Karpas-422 (cell line): ENCODE measurements at places on chromosomes 6 and 20. TPM values are rescaled to one million over a fixed set of nuclear protein-coding genes. Genes with fewer than 3 reads are reported as not detected.
A peak's percentile ranks its signal among the peaks of the same experiment; 100 is the strongest.

GRCh38 chr20:57908704-57909630 lies 199.2 kb upstream of the PMEPA1 start:
- H3K27ac ChIP-seq: no peak overlapping the region

SLC35F1 gene
- not detected in 2 replicates for total RNA-seq

DNA sequence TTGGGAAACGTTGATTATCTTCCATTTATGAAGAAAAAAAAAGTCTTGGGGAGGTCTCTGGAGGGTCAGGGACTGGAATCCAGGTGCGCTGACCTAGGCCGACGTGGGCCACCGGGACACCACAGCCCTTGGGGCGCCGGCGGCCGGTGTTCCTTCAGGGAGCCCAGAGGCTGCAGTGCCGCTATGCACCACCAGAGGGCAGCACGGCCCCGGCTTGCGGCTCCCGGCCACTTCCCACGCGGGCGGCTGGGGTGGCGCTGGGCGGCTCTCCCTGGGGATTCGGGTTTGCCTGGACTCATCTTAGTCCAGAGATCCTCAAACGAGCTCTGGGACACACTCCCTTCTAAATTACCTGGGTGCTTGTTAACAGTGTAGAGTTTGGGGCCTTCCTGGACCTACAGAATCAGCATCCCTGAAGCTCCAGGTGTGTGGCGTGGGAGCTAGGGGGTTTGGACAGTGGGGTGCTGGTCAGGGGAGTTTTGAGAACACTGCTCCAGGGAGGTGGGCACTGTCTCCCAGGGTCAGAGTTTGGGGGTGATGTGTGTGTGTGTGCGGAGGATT lies 23.0 kb upstream of the GTSF1L start:
- no peaks in the 10 kb centered on the region for H3K36me3 ChIP-seq
- H3K27me3 ChIP-seq: no peaks in the 10 kb centered on the region
- no peak overlapping the region for H3K27ac ChIP-seq

SCUBE3 gene
- total RNA-seq: not detected in 2 replicates

DNA sequence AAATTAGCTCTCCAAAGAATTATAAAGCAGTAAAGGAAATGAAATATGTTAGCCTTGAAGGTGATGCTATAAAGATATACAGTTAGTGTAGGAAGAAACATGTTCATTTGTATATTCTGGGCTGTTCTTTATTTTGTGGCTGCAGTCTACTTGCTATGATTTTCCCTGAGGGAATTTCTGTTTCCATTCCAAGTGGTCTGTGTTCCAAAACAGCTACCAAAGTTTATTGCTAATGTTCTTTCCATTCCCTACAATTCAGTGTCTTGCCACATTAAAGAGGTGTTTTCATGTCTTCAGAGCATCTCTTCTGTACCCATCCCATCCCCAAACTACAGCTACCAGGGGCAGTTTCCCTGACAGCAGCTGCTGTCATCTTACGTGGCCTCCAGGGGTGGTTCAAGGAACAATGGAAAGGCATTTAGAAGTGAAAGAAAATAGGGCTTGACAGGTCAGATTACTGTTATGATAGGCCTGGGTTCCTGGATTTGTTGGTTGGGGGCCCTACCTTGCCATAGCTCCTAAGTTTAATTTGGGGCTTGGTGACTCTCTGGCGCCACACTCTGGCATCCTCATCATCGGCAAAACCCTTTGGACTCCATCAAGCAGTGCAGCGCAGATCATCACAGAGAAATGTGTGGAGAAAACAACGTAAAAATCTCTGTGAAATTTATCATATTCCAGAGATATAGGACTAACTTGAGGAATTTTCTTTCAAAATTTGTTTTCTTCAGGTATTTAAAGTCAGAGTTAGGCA lies 33.8 kb upstream of the AIG1 start:
- H3K27me3 ChIP-seq: no peaks in the 10 kb centered on the region
- H3K4me3 ChIP-seq: no peak overlapping the region
- peak; percentile 72 for DNase-seq
- no peaks in the 10 kb centered on the region for H3K36me3 ChIP-seq
- no peaks in the 10 kb centered on the region for H3K4me1 ChIP-seq

GRCh38 chr6:136474241-136474640 lies 76.0 kb downstream of the MAP7 start:
- no peak for DNase-seq
- no peak overlapping the region for H3K4me3 ChIP-seq
- H3K27ac ChIP-seq: no peak overlapping the region
- no peaks in the 10 kb centered on the region for H3K36me3 ChIP-seq

CST5 gene
- not detected in 2 replicates for total RNA-seq

PAK5 gene
- not detected in 2 replicates for total RNA-seq

DNA sequence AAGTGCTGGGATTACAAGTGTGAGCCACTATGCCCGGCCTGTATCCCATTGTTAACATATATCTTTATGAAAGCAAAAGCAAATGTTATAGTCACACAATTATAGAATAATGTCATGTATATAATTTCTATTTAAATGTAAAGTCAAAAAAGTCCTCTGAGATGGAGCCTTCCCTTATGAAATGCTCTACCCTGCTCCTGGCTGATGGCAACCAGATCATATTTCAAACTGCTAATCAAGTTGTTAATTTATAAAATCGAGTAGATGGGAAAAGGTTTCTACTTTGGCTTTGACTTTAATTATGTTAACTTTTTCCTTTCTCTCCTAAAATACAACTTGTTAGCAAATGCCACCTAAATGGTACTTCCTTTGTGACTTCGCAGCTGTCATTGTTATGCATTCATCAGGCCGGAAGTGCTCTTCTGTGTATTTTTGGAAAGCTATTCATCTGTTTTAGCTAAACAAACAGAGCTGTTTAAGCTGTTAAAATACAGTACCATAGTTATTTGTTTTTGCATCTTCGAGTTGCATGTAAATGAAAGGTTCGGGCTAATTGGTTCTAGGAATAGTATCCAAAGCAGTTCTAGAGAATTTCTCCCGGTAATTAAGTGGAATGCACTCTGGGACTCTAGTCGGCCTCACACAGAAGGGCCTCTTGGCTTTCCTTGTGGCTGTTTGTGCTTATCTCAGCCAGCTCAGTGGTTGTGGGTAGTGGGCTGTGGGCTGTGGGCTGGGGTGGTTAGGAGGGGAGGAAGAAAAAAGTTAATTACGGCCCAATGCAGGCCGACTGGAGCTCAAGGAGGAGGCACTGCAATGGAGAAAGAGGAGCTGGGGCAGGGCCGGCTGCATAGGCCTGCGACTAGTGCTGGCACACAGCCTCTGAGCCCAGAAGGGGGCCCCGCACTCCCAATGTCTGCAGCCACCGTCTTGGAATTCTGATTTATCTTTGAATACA lies 34.8 kb downstream of the SLC35D3 start:
- H3K36me3 ChIP-seq: no peaks in the 10 kb centered on the region
- H3K4me1 ChIP-seq: peaks cover 6% of the 10 kb centered on the region
- H3K4me3 ChIP-seq: no peak overlapping the region
- no peak overlapping the region for H3K27ac ChIP-seq
- DNase-seq: no peak
- H3K27me3 ChIP-seq: no peaks in the 10 kb centered on the region

DNA sequence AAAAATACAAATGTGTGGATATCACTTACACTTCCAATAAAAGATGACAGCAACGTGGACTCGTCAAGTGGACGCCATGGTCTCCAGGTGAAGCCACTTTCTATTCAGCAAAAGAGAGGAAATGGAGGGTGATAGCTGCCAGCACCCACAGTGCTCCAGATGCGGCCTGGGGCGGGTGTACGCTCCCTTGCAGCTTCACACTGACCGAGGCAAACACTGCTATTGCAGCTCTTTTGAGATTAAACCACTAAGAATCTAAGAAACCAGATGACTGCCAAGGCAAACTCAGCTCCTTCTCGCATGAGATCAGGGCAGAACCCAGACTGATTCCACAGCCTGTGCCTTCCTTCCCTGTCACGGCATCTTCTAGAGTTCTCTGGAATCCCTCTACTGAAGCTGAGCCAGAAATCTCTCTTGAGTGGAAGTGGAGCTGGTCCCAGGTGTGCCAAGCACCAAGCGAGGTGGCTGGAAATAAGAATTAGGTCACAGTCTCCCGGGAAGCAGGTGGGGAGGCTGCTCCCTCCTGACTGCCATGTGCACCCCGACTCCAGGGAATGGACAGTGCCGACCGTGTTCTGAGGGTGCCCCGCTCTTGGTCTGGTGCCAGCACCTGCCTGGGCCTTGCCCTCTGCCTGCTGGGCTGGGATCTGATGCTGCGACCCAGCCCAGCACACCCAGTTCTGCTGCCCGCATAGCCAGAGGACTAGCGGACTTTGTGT lies 90.1 kb upstream of the AFDN start:
- H3K4me1 ChIP-seq: no peaks in the 10 kb centered on the region
- DNase-seq: no peak
- no peaks in the 10 kb centered on the region for H3K27me3 ChIP-seq
- no peak overlapping the region for H3K4me3 ChIP-seq
- H3K36me3 ChIP-seq: no peaks in the 10 kb centered on the region

DNA sequence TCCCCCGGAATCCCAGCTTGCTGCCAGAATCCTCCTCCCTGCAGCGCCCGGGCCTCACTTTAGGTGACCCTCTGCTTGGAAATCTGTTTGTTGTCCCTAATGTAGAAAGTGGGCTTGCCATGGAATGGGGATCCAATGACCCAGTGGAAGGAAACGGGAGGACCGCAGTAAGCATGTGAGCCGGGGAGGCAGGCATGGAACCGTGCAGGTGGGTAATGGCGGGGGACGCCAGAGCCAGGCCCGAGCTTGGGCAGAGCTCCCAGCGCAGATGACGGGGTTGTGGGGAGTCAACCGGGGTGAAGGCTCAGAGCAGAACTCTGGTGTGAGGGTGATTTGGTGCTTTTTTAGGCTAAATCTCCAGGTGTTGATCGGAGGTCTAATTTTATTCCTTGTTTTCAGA lies 188.3 kb downstream of the QKI start:
- H3K27ac ChIP-seq: no peak overlapping the region
- H3K36me3 ChIP-seq: no peaks in the 10 kb centered on the region; the same call in 1 of the 2 replicates
- no peak overlapping the region for H3K4me3 ChIP-seq
- H3K27me3 ChIP-seq: no peaks in the 10 kb centered on the region
- no peak for DNase-seq

KIF25 gene
- total RNA-seq: not detected in 2 replicates

- no peak overlapping the region for H3K27ac ChIP-seq
- no peaks in the 10 kb centered on the region for H3K36me3 ChIP-seq
- H3K4me3 ChIP-seq: no peak overlapping the region
- H3K4me1 ChIP-seq: no peaks in the 10 kb centered on the region
Measured at GRCh38 chr6:44020664-44021425, 106.4 kb downstream of the MRPL14 start.

DNA sequence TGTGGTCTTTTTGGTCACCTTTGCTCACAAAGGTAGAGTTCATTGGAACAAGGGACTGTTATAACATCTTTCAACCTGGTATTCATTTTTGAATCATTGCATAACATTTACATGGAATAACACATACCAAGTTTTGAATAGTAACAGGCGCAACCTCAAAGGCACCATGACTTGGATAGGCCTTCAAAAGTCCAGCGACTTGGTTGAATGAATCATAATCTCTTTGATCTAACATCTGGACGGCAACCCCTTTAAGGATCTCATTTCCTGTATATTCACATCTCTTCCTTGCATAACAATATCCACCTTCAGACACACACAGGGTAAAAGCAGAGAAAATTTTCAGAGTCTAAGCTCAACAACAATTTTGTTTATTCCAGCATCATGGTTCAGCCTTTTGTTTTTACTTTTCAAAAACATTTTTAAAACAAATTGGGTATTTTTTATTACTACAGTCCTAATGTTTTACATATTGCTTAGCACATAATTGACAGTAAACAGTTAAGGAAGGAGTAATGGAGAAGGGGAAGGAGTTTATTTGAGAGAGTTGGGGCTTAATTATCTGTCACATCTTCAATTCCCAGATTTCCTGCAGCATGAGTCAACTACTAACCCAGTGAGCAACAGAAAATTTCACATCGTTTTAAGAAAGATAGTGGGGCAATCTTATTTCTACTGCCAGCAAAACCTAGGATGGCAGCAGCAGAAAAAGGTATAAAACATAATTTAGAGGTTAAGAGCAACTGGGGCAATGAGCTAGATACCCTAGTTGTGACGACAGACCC lies 41.8 kb upstream of the F13A1 start:
- DNase-seq: no peak
- no peak overlapping the region for H3K27ac ChIP-seq
- H3K36me3 ChIP-seq: no peaks in the 10 kb centered on the region
- no peak overlapping the region for H3K4me3 ChIP-seq
- H3K27me3 ChIP-seq: no peaks in the 10 kb centered on the region

DNA sequence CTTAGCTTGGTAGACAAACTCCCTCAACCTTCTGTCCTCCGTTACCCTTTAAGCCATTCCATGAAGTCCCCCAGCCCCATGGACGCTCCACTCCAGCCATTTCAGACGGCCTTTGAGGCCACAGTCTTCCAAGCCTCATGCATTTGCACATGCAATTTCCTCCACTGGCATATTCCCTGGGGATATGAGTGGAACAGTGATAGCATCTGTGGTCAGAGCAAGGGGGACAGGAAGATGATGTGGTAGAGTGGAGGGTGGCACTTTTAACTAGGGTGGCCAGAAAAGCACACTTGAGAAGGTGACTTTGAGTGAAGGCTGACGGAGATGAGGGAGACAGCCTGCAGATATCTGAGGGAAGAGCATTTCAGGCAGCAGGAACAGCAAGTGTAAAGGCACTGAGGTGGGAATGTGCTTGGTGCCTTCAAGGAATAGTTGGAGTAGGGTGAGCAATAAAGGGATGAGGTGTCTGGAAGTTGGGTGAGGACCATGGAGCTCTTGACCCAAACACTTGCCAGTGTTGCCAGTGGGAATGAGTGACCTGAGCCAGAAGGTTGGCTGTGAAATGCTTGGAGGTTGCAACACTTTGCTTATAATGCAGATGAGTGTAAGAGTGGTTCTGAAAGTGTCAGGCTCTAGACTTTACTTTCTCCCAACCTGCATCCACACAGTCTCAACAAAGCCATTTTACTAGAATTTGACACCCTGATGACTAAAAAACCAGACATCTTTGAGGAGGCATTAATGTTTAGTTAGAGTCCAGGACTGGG lies 275.6 kb upstream of the SUPT3H start:
- H3K4me3 ChIP-seq: no peak overlapping the region
- no peak overlapping the region for H3K27ac ChIP-seq
- DNase-seq: no peak
- no peaks in the 10 kb centered on the region for H3K36me3 ChIP-seq
- no peaks in the 10 kb centered on the region for H3K27me3 ChIP-seq

NKX2-4 gene
- total RNA-seq: not detected in 2 replicates

CD24 gene
- 604 and 1,213 TPM in 2 replicates for total RNA-seq

DNA sequence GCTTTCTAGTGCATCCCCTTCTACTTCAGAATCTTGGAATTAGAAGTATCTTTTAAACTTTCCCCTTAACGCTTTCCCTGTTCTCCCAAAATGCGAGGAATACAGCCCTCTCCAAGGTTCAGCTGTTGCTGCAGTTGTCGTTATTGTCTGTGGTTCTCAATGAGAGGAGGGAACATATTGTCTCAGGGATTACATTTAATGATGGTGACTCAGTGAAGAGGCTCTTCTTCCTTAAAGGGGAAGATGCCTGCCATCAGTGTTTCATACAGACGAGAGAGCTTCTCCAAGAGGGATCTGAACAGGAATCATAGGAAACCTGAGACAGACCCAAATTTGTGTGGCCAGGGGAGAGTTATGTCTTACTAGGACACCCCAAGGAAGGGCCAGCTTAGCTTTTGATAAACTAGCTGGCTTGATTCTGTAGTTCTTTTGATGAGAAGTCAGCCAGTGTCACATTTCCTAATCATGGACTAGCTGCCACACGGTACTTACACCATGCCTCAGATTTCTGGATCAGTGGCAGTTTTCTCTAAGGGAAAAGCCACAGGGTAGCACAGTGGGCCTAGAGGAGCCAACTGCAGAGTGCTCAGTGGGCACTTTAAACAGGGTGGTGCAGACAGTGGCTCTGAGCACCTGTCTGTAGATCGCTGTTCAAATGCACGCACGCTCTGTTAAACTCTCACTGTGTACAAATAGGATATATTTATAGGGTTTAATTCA lies 59.7 kb upstream of the TMEM181 start:
- H3K27ac ChIP-seq: no peak overlapping the region
- no peak for DNase-seq
- no peaks in the 10 kb centered on the region for H3K27me3 ChIP-seq
- peaks cover 5% of the 10 kb centered on the region; the same call in 1 of the 2 replicates for H3K36me3 ChIP-seq
- H3K4me1 ChIP-seq: no peaks in the 10 kb centered on the region
- H3K4me3 ChIP-seq: no peak overlapping the region
